ENCODE measurements at places on chromosomes 16 and 17.
A peak's percentile ranks its signal among the peaks of the same experiment; 100 is the strongest.

- DNase-seq = no peak
These were observed 30.3 kb upstream of the TOX3 start for GRCh38 chr16:52577130-52577706.

GRCh38 chr17:81542431-81543338, 9.5 kb downstream of the FAAP100 start:
- DNase-seq = no peak

GRCh38 chr17:10172241-10172741, 26.1 kb downstream of the GAS7 start:
- no peak for DNase-seq

- no peak for DNase-seq
These were observed 175.5 kb downstream of the SLC39A11 start for GRCh38 chr17:72916991-72917390.

GRCh38 chr17:50332196-50332595, 13.7 kb upstream of the XYLT2 start:
- no peak for DNase-seq

DNA sequence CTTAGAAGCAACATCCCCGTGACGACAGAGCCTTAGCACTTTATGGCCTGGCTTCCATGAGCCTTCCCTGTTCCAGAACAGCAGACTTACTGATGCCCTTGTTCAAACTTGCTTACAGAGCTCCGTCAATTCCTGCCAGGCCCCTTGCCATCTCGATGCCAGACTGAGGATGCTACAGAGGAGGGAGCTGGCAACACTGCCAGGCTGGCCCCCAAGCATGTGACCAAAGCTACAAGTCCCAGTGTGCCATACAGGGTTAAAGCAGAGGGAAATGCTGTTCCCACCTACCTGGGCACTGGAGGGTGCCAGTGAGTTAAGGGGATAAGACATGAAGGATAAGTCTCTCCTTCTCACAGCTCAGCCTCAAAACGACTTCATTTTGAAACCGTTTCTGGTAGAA, 33.5 kb upstream of the SREBF1 start:
- no peak for DNase-seq

DNA sequence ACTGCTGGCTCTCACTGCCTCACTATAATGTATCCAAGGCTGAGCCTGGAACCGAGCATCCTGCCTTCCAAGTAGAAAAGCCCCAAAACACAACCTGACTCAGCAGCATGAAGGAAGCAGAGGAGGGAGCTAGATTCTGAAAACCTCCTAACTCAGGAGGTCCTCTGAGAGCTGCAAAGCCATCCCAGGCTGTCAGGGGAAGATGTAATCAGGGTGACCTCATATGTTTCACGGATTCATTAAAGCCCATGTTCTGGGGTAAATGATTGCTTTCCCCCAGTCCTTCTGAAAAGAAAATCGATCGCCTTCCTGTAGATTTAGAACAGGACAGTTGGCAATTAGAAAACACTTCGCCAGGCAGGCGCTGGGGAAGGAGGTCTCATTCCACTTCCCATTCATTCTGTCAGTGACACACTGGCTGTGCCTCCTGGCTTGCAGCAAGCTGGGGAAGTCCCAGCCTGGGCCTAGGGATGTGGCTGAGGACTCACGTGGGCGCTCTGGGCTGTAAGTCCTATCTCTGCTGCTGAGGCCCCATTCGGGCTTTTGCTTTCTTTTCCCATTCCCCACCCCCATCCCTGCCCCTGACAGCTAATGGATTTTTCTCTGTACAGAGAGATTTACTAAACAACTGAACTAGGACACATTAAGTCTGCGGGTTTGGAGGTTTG, 75.7 kb upstream of the TMEM132E start:
- DNase-seq = peak; percentile 8

DNA sequence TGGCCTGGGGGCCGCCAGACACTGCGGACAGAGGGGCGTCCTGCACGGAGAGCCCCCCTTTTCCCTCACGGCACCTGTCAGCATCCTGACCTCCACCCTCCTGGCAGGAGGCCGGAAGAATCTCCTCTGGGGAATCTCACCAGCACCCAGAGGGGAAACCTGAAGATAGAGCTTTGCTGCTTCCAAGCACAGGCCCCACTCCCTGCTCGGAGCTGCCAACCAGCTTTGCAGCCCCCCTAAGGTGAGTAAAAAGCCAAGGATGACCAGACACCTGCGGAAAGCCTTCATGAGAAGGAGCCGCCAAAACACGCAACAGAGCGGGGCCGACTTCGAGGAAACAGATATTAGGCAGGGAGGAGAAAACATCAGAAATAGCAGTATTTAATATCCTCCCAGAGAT, 3.4 kb upstream of the RBFOX3 start:
- no peak for DNase-seq

GRCh38 chr16:68776821-68777485, 39.9 kb downstream of the CDH1 start:
- peak; percentile 18 for DNase-seq

DNA sequence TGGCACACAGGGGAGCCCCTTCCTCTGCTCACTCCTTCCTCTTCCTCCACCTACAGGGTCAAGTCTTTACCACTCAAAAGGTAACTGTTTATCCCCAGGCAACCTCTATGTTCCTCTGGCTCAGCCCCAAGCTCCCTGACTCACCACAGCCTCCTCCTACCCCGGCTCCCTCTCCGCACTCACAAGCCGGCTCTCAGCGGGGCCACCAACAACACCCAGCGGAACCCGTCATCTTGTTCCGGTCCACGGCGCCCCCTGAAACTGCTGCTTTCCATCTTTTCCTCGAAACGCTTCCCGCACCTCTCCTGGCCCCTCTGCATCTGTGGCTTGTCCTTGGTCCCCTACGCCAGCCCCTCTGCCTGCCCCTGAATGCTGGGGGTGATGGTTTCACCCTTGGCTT, 58.4 kb downstream of the NXN start:
- DNase-seq = no peak

GRCh38 chr16:12480286-12480685, 323.4 kb downstream of the CPPED1 start:
- DNase-seq = no peak

- no peak for DNase-seq
These were observed 40.0 kb downstream of the PGS1 start for GRCh38 chr17:78418326-78419026.

GRCh38 chr16:80982646-80983045, 24.0 kb downstream of the CMC2 start:
- DNase-seq = no peak

- no peak for DNase-seq
These were observed 10.9 kb downstream of the ZACN start for GRCh38 chr17:76089680-76090516.

GRCh38 chr16:29983420-29984136, 9.9 kb downstream of the TAOK2 start:
- no peak for DNase-seq

DNA sequence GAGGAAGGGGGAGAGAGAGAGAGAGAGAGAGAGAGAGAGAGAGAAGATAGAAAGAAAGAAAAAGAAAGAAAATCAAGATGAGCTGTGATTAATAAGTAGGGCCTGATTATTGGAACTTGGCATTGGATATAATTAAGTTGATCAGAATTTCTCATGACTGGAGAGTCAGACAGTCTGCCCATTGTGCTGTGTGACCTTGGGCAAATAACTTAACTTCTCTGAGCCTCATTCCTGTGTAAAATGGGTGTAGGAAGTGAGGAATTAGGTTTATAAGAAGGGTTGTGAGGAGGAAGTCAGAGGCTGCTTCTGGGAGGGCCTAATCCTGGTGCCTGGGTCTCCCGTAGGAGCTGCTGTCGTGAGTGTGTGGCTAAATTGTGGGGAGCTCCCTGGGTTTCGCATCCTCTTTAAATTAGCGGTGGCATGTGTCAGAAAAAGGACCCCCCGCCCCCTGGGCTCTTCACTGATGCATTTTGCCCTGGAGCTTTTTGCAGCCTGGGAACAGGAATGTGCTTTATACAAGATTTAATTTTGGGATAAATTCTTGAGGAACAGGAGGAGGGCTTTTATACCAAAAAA, 76.0 kb downstream of the CMIP start:
- DNase-seq = no peak

DNA sequence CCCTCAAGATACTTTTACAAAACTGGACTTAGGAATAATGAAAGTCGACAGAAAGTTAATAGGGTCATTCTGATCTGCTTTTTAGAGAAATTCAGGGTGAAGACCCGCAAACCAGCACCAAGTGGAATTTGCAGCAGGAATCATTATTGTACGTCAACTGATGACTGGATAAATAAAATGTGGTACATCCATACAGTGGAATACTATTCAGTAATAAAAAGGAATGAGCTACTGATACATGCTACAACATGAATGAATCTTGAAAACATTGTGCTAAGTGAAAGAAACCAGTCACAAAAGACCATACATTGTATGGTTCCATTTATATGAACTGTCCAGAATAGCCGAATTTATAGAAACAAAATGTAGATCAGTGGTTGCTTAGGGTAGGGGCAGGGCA, 83.1 kb downstream of the GNAO1 start:
- DNase-seq = no peak

DNA sequence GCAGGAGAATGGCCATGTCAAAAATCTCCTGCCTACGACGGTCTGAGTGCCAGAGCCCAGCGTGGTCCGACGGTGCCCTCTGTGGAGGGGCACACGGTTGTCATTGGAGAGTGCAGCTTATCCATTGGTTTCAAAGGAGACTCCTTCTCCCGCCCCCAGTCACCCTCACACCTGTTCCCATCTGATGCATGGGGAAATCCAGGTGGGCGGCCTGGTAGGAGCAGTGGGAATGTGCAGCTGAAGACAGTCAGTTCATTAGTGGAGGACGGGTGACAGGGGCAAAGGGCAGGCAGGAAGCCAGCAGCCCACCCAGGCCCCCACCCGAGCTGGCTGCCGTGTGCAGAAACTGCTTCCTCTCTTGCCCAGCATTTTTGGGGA, 162.3 kb downstream of the IRF8 start:
- no peak for DNase-seq

GRCh38 chr16:85853547-85854545, 45.1 kb upstream of the IRF8 start:
- DNase-seq = no peak

- DNase-seq = no peak
These were observed 44.8 kb upstream of the CDRT4 start for GRCh38 chr17:15512071-15512709.

- no peak for DNase-seq
These were observed 19.6 kb upstream of the CCL2 start for GRCh38 chr17:34235389-34236028.

GRCh38 chr16:9763505-9763904, 418.7 kb downstream of the GRIN2A start:
- no peak for DNase-seq

DNA sequence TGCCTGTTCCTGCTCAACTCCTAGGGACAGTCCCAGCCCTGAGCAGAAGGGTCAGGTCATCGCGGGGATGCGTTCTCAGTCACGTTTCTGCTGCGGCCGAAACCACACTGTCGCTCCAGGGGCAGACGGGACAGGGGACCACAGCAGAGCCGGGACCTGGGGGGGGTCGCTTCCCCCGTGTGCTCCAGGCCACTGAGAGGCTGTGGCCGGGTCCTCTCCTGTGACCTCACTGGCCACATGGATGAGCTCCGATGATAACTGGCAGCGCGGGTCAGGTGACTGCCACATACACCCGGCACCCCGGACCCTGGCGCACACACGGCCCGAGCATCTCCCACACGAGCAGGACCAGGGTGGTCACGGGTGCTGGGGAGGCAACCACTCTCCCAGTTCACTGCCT, 12.8 kb downstream of the GNPTG start:
- no peak for DNase-seq

GRCh38 chr16:31876951-31877828, 3.6 kb downstream of the ZNF267 start:
- DNase-seq = peak; percentile 78

DNA sequence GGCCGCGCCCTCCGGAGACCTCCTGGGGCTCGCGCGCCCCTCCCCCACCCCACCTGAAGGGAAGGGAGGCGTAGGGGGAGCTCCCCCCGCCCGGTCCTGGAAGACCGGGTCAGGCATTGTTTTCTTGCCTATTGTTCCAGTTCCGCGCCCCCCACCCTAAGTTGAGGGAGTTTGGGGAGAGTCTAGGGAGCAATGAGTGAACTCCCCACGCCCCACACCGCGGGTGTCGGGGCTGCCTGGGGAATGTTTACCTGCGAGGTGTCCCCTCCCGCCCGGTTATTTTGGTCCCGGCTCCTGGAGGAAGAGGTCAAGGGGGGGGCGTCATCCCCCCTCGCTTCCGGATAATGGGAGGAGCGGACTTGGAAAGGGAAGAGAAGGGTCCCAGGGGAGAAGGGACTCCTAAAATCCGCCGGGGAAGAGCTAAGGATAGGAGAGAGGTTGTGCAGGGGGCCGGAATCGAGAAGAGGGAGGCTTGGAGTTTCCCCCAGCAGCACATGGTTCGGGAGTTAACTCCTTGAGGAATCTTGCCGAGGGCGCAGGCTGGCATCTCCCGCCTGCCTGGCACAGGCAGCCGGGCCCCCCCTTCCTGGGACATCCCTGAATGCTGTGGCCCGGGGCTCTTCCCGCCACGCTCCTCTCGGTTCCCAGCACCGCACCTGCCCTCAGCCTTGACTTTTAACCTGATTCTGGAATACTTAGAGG, 881 bp downstream of the MLLT6 start:
- peak; percentile 39 for DNase-seq

DNA sequence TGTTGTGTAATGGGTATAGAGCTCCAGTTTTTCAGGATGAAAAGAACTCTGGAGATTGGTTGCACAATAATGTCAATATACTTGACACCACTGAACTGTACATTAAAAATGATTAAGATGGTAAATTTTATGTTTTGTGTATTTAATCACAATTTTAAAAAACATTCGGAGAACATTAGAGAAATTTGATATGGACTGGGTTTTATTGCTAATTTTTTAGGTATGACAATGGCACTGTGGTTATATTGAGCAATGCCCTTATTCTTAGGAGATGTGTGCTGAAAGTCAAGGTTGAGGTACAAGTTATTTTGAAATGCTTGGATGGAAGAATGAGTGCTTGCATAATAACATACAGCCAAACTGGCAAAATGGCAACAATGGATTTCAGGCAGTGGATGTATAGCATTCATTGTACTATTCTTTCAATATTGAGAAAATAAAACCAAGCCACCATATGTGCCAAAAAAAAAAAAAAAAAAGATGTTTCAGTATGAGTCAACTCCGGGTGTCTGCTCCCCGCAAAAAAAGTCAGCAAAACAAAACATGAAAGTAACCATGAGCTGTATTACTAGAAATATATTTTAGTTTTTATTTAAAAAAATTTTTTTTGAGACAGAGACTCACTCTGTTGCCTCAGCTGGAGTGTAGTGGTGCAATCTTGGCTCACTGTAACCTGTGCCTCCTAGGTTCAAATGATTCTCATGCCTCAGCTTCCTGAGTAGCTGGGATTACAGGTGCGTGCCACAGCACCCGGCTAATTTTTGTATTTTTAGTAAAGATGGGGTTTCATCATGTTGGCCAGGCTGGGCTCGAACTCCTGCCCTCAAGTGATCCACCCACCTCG, 19.8 kb downstream of the HOXB1 start:
- peak; percentile 71 for DNase-seq

DNA sequence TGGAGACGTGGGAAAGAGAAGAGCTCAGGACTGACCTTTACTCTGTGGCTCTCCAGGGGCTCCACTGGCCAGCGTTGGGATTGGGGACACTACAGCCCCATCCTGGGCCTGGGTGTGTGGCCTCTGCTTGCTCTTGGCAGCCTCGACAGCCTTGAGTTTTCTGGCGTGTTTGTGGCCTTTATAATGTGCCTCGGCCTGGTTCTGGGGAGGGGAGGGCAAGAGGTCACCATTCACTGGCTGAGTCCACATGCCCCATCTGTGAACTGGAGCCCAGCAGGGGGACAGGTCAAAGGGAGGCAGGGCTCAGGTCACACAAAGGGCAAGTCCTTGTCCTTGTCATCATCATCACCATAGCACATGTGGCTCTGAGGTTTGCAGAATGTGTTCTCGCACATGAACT, 11.7 kb downstream of the NKIRAS2 start:
- DNase-seq = no peak

GRCh38 chr16:86960266-86960665, 356.9 kb downstream of the C16orf95 start:
- no peak for DNase-seq

All from activated naive CD4-positive, alpha-beta T cell treated with anti-CD3 and anti-CD28 coated beads for 36 hours (primary cell).